ENCODE measurements at places on chromosomes 3 and 15. TPM values are rescaled to one million over a fixed set of nuclear protein-coding genes. Genes with fewer than 3 reads are reported as not detected.

The NDN gene
- total RNA-seq = not detected

The SPATA12 gene
- total RNA-seq = not detected

The QRICH1 gene
- 196 TPM for total RNA-seq

The CRABP1 gene
- total RNA-seq = not detected

GRCh38 chr15:29516929-29517328 is 247.3 kb upstream of the NSMCE3 start:
- peaks cover 25% of the 10 kb centered on the region for H3K27me3 ChIP-seq
- H3K27ac ChIP-seq = no peak overlapping the region
- no peak overlapping the region for H3K4me3 ChIP-seq

GRCh38 chr3:161576311-161576710 is 79.7 kb downstream of the OTOL1 start:
- H3K4me3 ChIP-seq = no peak overlapping the region
- peaks cover 18% of the 10 kb centered on the region for H3K27me3 ChIP-seq
- no peak overlapping the region for H3K27ac ChIP-seq
- H3K36me3 ChIP-seq = no peaks in the 10 kb centered on the region
- no peak for DNase-seq

GRCh38 chr15:85689729-85690128 is 105.0 kb downstream of the KLHL25 start:
- no peaks in the 10 kb centered on the region for H3K27me3 ChIP-seq
- DNase-seq = peak; percentile 85
- H3K27ac ChIP-seq = peak overlapping the region; percentile 99
- peak overlapping the region; percentile 97 for H3K4me3 ChIP-seq
- peaks cover 69% of the 10 kb centered on the region for H3K4me1 ChIP-seq

DNA sequence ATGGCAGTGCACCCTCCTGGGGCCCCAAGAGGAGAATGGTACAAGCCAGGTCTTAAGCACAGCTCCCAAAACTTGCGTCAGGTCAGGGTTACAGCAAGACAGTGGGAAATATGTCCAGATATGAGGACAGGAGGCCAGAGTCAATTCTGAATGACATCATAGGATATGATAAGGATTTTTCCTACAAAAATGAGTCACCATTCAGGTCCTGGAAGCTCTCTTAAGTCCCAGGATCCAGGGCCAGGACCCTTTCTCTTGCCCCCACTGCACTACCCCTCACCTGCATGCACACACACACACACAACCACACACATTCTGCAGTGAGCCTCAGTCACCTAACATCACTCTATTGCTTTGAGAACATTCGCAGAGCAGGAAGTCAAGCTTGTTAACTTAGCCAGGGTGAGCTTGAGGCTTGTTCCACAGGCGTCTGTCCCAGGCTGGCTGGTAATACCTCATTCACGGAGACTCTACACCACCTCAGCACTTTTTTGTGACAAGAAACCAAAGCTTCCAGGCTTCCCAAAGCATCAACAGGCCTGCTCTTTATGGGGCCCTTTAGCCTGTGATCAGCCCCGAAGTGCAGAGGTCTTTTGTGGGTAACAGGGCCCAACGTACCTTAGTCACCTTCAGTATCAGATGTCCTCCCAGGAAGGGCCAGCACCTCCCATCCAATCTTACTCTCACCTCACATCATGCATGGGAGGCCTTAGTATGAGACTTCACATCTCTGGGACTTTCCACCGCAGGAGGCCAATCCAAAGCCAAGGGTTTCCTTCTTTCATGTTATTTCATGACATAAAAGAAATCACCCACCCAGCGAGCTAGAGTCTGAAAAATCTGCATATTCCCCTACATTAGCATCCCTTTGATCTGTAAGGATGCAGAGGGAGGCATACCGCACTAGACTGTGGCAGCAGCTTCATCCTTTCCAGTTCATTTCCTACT is 74.0 kb upstream of the LIPC start:
- peaks cover 33% of the 10 kb centered on the region for H3K4me1 ChIP-seq
- peak overlapping the region; percentile 76 for H3K4me3 ChIP-seq
- H3K27ac ChIP-seq = peak overlapping the region; percentile 90
- H3K27me3 ChIP-seq = no peaks in the 10 kb centered on the region
- peak; percentile 40 for DNase-seq
- H3K36me3 ChIP-seq = no peaks in the 10 kb centered on the region

Data from naive thymus-derived CD8-positive, alpha-beta T cell (primary cell).